Left ventricle myocardium superior (tissue), 1 donor: ENCODE measurements at places on chromosomes 1 and 21.

GRCh38 chr21:36202726-36203602, 46.3 kb downstream of the DOP1B start:
- DNase-seq, result no peak

DNA sequence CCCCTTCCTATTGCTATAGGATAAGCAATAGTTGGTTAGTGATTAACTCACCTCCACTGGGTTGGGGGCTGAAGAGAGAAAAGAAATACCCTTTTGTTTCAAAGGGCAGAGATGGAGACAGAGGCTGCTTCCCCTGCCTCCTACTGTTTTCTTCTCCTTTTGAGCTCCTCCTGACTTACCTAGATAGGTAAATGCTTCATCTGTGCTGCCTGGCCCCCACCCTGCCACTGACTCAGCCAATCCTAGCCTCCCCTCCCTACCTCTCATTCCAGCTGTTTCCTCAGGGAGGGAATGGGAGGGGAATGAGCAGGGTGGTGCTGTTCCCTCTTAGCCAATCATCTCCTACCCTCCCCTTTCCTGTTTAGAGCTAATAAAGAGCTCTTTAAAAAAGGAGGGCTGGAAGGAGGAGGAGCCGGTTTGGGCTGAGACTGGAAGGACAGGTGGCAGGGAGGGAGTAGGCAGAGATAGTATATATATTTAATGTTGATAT, at the start of gene C1orf116:
Gene C1orf116, minus strand, starts transcription at position 229 of the 490 bp plus-strand sequence. CDS start 5,158 bp downstream, outside the sequence.
- DNase-seq, result no peak

- DNase-seq, result no peak
Observed at GRCh38 chr21:42521384-42521783, 7.7 kb downstream of the SLC37A1 start.

DNA sequence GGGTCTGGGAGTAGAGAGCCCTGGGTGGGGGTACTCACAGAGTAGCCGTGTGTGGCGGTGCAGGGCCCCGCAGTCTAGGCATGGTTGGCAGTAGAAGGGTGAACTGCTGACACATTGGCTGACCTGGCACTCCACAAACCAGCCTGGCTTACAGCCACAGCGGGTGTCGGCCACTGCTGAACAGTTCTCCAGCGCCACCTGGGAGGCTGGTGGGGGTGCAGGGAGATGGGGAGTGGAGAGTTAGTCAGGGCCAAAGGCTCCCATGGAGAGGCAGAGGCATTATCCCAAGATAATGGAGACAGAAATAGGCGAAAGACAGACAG, 1.5 kb downstream of the TNFRSF25 start:
- DNase-seq, result peak; percentile 88

DNA sequence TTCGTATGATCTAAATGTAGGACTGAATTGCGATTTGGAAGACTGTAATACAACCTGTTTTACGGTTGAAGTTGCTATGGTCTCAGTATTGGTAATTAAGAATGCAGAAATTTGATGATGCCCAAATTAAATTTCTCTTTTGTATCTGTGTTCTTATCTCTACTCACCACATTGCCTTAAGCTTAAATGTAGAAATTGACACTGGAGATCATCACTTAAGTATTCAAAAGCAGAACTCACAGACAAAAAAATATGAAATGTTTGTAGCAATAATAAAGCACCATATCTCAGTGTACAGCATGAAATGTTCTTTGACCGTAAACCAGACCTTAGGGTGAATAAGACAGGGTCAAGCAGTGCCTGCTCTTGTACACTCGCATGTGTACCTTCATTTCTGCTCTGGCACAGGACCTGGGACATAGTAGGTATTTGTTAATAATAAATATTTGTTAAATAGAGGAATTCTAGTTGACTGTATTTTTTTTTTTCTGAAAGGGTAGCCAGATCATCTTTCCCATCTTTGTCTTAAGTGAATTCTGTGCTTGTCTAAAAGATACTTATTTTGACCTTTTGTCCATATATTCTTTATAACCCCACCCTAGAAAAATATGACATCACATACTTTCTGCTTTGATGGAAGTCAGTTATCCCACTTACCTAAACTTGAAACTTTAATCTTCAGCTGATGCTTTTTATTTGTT, 1.5 kb downstream of the CDC7 start:
- no peak for DNase-seq

- DNase-seq, result no peak
Observed at GRCh38 chr1:18953731-18954231, 2.7 kb downstream of the IFFO2 start.

DNA sequence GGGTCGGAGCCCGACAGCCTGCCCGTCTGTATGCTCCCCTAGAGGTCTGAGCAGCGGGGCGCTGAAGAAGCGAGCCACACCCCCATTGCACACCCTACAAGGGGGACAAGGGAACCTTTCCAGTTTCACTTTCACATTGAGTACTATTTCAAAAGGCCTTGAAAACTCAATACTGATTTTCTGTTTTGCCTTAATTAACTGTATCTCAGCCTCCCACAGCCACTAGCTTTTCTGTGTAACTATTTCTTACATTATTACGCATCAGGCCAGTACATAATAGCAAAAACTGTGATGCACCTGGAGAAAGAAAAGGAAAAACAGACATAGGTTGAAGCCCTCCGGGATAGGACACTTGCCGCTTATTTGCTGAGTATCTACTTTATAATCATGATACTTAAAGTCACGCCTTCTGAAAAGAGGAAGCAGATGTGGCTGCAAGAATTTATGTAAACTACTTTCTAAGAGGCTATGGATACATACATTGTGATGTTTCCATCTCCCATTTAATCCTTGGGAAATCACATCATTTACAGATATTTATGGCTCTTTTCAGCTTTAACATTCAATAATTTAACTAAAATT, 1719.5 kb downstream of the MRPL39 start:
- DNase-seq, result no peak

- peak; percentile 41 for DNase-seq
Observed at GRCh38 chr1:234731569-234732085, 121.6 kb upstream of the IRF2BP2 start.

- DNase-seq, result no peak
Observed at GRCh38 chr1:6623269-6623965, 1.3 kb upstream of the THAP3 start.

DNA sequence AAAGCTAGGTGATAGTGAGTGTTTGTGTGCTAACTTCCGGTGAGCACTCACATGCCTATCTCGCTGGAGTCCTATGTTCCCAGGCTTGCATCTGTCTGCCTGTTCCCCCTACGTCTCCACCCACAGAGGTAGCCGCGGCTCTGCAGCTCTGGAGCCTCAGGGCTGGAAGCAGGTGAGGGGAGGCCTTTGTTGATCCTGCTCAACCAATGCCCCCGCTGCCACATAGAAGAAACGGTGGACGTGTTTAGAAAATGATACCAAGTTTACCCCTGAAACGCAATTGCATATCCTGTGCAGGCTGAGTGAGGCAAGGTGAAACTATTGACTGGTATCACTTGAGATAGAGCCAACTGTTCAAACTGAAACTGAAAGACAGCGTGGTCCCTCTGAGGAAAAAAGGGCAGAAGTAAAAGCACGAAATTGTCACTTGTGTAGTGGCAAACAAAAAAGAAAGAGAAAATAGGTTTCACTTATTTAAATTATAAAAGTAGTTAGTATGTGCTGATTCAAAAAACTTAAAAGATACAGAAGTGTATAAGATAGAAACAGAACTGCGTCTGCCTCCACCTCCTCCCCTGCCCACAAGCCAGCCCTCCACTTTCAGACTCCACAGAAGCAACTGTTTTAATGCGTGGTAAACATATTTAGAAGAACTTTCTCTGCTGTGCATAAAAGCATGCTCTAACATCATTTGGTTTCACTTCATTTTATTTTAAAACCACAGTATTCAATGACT, 38.6 kb upstream of the ETS2 start:
- no peak for DNase-seq

DNA sequence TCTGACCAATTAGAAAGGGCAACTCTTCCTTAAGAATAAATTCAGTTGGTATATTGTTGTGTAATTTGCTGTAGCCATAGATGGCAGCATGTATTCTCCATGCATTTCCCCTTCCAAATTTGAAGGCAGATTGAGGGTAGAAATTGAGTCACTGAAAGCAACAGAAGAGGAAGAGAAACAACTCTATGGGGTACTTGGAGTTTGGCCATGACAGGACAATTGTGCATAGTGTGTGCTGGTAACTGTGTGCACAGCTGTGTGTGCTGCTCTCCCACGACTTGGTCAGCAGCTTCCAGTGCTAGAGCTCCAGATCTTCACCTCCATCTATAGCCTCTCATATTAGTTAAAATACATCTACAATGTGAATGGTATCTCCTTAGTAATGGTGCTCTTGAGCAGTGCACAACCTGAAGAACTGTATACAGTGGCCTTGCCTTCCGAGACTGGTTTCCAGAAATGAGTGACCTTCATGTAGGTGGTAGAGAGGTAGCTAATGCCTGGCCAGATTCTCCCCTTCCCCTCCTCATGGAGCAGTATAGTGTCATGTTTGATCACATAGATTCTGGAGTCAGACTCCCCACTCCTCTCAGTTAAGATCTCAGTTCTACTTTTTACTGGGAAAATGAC, 882 bp upstream of the FCAMR start:
- no peak for DNase-seq

DNA sequence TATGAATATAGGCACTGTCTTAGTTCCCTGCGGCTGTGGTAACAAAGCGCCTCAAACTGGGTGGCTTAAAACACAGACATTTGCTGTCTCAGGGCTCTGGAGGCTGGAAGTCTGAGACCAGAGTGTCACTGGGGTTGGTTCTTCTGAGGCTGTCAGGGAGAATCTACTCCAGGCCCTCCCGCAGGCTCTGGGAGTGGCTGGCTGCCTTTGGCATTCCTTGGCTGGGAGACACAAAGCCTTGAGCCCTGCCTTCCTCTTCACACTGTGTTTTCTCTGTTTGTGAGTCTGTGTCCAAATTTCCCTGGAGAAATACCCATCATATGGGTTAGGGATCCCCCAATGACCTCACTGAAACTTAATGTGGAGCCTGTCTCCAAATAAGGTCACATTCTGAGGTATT, 38.5 kb downstream of the B3GALT5 start:
- no peak for DNase-seq

GRCh38 chr1:152034324-152034653, 2.5 kb downstream of the S100A11 start:
- DNase-seq, result no peak

- DNase-seq, result no peak
Observed at GRCh38 chr1:199657449-199657848, 370.1 kb upstream of the NR5A2 start.

- DNase-seq, result no peak
Observed at GRCh38 chr1:46784666-46785065, 14.2 kb upstream of the CYP4B1 start.

DNA sequence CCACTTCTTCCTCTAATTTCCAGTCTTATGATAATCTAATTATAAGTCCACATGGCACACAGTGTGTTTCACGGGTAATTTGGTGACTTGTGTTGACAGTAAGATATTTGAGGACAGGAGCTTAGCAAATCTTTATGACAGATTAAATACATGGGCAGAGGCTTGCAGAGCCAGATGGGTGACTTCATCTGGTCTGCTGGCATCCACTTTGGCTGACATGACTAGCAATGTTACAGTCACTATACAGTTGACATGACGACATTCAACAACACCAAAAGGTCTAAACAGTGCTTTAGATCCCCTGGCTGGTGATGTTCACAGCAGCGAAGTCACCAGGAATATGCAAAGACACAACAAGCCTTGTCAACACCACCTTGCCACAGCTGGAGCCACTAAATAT, 147.2 kb downstream of the ETS2 start:
- no peak for DNase-seq

DNA sequence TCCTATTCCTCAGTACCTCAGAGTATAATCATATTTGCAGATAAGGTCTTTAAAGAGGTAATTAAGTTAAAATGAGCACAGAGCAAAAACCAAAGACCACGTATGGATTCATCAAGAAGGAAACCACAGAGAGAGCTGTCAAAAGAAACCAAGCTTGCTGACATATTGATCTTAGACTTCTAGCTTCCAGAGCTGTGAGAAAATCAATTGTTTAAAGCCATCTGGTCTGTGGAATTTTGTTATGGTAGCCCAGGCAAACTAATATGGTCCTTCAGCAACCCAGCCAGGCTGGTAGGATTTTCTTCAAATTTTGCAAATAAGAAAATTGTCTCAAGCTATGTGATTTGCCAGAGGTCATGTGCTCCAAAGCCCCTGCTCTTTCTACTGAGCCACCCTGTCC, 62.5 kb downstream of the LRIG2 start:
- DNase-seq, result no peak

DNA sequence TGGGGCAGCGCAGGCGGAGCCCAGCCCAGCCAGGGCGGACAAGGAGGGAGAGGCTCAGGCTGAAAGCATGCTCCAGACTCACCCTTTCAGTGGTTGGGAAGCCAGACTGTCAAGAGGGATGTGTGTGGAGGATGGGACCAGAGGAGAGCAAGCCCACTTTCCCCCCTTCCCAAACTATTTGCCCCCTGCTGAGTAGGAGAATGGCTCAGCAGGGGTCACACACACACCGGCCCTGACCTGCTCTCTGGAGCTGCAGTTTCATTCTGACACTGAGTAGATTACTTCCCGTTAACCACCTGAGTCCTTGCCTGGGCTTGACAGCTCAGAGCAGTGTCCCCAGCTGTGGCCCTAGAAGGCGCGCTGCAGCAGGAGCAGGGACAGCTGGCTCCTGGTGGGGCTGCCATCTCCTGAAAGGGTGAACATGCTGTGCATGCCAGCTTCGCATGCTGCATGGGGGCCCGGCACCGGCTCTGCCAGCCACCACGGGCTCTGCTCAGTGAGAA, 51.6 kb upstream of the CNTN2 start:
- DNase-seq, result no peak

DNA sequence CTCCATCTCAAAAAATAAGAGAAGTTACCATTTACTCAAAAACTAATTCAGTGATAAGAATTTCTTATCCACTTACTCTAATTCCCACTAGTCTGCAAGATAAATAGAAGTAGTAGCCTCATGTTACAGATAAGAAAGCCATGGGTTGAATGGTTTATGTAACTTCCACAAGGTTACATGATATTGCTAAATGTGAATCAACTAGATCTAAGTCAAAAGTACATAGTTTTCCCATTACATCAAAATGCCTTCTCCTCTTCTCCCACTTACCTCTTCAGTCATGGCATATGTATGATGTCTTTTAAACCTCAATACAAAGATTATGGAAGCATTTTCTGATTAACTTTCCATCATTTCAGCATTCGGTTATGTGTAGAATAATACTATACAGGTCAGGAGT, 108.5 kb downstream of the ASH1L start:
- no peak for DNase-seq

- DNase-seq, result no peak
Observed at GRCh38 chr1:220235462-220235861, 36.8 kb downstream of the RAB3GAP2 start.

GRCh38 chr1:155236451-155236850, 18.8 kb downstream of the ENTREP3 start:
- no peak for DNase-seq

DNA sequence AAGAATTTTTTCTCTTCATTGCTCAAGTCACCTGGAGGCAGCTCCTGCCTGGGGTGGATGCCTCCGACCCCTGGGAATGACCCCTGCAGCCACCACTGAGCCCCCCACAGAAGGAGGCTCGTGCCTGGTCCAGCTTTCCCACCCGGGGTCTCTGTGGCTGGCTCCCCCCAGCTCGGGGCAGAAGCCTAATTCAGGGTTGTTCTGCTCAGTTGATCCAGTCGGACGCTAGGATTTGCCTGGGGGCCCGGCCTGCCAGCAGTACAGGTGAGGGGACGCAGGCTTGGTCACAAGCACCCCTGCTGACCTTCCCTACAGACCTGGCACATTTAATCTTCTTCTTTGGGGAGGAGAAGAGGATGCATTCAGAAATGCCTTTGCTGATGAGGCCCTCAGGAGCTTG, 53.6 kb upstream of the POFUT2 start:
- no peak for DNase-seq

GRCh38 chr1:154863315-154864174, 6.5 kb downstream of the KCNN3 start:
- peak; percentile 54 for DNase-seq

- no peak for DNase-seq
Observed at GRCh38 chr1:241079047-241079446, 278.0 kb downstream of the RGS7 start.
